HS-5 (cell line): ENCODE measurements at places on chromosomes 2 and 18.

DNA sequence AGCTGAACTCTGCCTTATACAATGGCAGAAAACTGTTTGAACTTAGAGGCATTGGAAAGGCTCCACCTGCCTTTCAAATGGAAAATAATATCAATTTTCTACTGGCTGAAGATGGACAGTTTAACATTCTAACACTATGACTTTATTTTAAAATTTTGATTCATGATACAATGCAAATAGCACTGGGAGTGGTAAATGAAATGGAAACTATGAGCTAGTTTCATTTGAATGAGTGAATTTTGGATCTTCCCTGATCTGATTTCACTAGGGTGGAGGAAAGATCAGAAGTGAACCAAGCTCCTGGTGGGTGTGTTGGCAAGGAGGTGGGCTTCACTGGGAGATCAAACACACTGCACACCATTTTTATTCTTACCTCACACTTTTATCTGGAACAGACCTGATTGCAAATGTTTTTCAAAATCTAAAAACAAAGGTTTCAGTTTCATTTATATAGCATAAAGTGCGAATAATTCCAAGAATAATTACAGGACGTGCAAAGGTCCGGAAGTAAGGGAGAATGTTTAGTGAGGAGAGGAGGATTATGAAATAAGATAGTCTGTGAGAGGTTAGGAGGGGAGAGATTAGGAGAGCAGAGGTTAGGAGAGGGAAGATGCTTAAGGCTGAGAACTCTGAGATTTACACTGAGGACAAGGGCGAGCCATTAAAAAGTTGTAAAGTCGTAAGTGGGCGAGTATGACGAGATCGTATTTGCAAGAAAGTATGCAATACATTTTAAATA is 18.6 kb upstream of the MBP start:
- DNase-seq = no peak

- no peak for DNase-seq
Measured at GRCh38 chr2:241063093-241063551, 39.0 kb downstream of the MTERF4 start.

GRCh38 chr2:165273176-165273575 is 34.0 kb downstream of the SCN2A start:
- DNase-seq = no peak

- DNase-seq = no peak
Measured at GRCh38 chr18:10713409-10713808, 187.6 kb downstream of the NAPG start.

- DNase-seq = no peak
Measured at GRCh38 chr2:239791526-239792404, 233.4 kb downstream of the NDUFA10 start.

GRCh38 chr2:150107816-150108215 is 379.7 kb downstream of the RND3 start:
- DNase-seq = no peak

DNA sequence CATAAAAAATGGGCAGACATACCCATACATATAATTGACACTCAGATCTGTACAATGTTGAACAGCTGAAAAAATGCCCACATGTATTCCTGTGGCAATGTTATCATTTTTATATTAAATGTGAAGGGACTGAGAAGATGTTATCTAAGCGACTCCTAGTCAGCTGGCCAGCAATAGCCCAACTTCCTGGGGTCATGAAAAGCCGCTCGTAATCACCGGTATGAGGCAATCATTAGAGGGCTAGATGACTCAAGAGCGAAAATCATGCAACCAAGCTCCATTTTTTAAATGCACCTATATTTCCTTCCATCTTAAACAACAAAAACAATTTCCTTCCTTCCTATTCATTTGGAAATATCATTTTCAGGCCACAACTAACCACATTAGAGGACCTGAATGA is 274.6 kb upstream of the CCDC68 start:
- DNase-seq = no peak

DNA sequence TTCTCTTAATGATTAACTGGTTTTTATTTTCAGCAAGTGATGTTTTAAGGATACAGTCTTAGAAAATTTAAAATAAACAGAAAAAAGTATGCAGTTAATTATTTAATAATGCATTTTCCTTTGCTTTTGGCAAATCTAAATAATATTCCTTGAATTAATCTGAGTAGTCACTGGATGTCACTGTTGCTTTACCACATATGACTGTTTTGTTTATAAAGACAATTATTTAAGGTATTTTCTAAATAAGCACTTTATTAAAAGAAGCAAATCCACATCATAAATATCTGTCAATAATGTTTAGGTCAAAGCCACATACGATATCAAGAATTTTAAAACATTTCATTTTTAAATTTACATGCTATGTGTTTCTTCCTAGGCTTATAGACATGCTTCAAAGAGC is 40.6 kb upstream of the TFPI start:
- no peak for DNase-seq

DNA sequence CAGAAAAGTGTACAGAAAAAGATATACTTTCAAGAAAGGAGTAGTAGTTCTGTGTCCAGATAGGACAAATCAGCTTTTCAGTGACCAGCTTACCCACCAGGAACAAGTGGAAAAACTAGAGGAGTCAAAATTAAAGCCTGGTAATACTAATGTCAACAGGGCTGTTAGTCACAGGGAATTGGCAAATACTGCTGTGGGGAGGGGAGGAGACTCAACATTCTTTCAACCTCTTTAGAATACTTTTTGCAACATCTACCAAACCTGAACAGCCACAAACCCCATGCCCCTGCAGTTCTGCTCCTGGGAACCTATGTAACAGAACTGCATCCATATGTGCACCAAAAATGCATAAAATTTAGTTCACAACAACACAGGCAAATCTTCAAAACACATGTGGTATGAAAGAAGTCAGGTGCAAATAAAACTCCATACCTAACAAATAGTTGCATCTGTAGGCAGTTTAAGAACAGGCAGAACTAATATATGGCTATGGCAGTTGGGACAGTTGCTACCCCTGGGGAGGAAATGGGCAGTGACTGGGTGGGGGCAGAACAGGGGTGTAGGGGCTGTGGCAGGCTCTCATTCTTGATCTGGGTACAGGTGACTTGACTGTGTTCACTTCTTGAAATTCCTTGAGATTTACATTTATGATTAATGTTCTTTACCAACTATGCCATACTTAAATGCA is 9.7 kb downstream of the CMPK2 start:
- no peak for DNase-seq

DNA sequence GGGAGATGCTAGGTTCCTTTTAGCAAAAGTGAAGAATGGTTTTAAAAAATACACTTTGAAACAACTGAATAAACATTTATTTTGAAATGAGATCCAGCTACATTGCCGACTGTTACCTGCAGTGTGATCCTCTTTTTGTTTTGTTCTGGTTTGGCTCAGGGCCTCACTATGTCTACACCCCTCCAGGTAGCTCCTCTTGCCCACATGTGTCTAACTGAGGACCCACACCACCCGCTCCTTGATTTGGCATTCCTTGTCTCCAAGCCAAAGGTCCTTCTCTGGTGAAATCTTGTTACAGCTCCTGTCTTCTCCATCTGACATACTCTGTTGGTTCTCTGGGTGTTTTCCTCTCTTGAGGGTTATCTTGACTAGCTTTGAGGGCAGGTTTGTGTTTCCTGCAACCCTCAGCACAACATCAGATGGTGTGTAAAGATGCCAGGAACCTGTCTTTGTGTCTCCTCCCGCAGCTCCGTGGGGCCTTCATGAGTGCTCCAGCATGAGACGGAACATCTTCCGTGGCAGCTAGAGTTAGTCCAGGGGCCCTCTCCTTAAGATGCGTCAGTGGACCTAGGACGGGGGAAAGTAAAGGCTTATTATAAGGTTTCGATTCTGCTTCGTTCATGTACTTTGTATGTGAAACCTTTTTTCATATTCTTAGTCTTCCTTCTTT is 32.1 kb downstream of the MAP4K4 start:
- DNase-seq = no peak

GRCh38 chr18:11522992-11523391 is 86.4 kb upstream of the SLC35G4 start:
- no peak for DNase-seq

GRCh38 chr18:54561706-54562267 is 29.3 kb upstream of the DYNAP start:
- no peak for DNase-seq

DNA sequence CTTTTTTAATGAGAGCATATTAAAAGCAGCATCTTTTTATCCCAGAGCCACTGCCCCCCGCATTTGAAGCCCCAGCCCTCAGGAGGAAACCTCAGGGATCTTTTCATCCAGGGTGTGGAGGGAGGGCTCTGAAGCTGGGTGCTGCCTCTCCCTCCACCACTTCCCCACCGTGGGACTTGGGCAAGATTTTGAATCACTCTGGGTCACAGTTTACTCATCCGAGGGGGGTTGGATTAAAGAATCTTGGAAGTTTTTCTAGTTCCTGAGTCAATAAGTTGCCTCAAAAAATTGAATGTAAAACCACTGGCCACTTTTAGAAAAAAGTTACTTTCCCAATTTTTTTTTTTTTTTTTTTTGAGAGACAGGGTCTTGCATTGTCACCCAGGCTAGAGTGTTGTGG is 62.0 kb upstream of the ANKRD44 start:
- no peak for DNase-seq

- no peak for DNase-seq
Measured at GRCh38 chr18:49846718-49847470, 33.6 kb upstream of the ACAA2 start.

DNA sequence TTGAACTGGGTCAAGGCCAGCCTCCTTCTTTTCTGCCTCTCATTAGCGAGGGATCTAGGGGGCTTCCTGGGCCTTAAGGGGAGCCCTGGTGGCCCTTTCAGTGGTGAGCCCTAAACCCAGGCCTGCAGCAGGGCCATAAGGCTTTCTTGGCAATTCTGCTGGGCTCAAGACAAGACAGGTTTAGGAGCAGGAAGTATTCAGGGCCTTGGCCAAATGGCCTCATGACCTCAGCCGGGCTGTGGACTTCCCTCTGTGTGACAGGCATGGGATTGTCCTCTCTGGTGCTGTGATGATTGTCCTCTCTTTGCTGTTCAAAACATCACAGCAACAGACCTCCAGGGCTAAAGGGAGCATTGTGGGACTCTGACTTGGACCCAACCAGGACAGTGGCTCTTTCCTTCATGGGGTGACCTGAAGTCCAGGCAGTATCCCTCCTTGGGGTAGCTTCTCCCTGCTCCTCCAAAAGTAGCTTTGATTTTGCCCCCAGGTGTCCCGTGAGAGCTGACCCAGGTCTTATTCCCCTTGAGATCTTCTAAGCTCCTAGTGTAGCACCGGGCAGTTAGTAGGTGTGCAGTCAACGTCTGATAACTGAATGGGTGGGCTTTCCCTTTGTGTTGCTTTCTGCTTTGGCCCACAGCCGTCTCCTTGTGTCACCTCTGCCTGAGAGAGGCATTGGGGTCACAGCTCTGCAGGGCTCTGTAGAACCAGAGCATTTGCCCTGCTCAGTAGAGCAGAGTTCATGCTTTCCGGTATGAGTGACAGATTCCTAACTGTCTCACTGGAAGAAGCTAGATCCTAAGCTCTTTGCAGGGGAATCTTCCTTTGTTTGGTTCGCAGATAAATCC is 14.7 kb downstream of the FOSL2 start:
- DNase-seq = no peak

DNA sequence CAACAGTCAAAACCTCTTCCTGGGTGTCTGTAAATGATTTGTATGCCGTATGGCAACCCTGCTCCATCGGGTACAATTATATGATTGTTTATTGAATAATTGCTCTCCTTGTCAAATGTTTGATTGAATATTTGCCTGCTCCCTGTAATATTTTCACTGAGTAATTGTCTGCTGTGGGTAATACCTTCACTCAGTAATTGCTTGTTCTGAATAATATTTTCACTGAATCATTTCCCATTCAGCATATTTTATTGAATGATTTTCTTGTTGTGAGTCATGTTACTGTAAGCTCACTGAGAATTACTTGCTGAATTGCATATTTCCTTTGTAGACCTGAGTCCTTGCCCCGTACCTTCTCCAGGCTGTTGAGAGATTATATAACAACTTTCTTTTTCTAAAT is 535.2 kb downstream of the METTL4 start:
- peak; percentile 38 for DNase-seq

GRCh38 chr2:237150831-237151375 is 65.2 kb downstream of the COPS8 start:
- no peak for DNase-seq

DNA sequence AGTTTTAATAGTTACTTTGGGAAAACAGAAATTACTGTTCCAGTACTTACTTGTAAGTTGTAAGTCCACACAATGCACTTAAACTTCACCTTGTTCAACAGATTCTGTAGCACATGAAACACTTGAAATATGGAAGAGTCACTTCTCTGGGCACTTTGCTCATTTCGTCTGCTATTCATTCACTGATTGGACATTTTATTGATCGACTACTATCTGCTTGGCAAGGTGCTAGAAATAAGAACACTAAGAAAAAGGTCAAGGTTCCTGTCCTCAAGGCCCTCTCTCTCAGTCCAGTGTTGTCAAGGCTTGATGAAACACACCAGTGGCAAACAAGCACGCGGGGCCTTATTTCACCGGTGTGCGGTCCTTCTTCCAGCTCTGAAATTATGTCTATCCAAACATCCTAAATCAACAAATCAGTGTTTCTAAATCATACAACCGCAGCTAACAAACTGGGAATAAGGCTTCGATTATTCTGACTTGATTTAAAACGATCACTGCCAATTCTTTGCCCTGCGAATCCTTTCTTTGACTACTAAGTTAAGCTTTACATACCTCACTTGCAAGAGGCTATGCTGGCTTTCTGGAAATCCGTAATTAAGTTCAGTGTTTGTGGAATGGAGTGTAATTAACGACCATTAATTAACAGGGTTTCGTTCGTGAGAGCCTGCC is 780 bp upstream of the ITGAV start:
- DNase-seq = peak; percentile 2

DNA sequence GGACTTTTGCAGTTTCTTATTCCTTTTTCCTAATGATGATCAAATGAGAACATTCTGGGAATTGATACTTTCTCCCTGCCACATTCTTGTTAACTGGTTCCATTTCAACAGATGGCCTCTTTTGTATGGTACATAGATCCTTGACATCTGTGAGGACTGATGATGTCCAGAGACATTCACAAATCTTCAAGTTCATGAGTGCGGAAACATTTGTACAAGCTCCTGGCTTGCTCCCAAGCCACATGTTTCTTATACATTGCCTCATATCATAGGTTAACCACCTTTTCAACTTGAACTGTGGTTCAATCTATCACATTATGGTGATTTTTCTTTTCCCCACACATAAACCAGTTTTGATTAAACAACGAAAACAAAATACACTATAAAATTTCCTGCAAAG is 267.3 kb downstream of the CLIP4 start:
- no peak for DNase-seq

DNA sequence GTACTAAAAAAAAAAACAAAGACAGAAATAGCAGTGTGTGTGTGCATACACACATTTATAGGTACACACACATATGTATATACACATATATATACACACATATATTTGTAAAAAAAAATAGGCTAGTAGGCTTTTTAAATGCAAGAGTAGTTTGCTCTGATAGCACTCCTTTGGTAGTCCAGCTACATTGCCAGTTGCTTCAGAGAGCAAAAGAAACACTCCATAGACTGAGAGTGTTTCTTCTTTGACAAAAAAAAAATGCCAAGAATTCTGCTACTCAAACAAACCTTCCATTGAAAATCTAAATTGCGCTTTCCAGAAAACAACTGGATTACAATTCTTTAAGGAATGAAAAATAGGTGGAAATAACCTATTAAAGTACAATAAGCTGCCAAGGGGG is 365.9 kb upstream of the GALNT5 start:
- DNase-seq = no peak
